ENCODE measurements at places on chromosomes 11 and 22. TPM values are rescaled to one million over a fixed set of nuclear protein-coding genes. Genes with fewer than 3 reads are reported as not detected.

DNA sequence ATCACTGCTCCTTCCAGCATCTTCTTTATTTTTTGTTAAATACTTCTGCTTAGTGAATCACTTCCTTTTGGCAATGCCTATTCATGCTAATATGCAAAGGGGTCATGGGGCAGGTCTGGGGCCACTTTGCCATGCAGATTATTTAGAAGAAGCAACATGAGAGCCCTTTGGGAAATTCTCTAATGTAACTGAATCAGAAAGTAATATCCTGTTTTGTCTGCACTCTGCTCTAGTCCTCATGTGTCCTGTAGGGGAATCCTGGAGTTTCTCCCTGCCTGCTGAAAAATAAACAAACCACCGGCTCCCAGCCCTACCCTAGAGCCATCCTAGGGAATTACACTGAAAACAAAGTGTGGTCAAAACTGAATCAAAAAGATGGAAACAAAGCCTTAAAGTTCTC is 176.5 kb upstream of the POU2AF2 start:
- no peak for DNase-seq

DNA sequence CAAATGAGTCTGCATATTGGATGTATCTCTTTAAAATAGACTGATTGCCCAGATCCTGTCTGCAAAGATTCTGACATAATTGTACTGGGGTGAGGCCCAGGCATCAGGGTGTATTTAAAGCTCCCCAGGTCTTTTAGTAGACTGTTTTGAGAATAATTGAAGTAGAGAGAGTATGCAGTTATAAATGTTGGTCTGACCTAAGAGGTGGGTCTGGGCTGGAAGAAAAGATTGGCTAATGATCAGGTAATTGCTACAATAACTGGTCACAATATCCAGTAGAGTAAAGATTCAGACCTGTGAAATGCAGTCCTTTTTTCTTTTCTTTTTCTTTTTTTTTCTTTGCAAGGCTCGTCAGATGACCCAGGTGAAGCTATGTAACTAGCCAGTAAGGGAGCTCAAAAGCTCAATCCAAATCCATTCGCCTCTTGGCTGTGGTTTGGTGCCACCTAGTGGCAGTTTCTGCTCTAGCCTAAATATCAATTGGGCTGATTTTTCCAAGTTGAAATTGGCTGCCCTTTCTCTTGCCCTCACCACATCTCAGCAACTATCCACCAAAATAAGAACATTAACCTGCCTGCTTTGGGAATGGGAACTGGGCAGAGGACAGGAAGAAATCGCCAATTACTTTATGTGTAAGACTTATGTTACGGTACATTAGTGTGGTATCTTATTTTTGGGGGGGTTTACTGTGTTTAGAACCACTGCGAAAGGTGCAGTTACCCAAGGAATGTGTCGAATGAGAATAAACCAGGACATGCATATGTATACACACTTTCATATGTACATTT is 45.9 kb downstream of the ZNF143 start:
- DNase-seq = no peak

- peak; percentile 89 for DNase-seq
These were observed 150.1 kb upstream of the UBASH3B start for GRCh38 chr11:122505304-122506006.

DNA sequence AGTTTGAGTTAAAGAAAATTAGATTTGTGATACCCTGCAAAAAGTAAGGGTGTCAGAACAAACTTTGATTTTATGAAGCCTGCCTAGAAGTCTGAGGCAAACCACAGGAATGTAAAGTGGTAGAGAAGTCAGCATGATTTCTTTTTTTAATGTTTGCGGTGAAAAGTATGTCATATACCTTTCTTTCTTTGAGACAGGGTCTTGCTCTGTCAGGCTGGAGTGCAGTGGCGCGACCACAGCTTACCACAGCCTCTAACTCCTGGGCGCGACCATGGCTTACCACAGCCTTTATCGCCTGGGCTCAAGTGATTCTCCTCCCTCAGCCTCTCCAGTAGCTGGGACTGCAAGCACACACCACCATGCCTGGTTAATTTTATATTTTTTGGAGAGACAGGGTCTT is 4.7 kb downstream of the API5 start:
- no peak for DNase-seq

DNA sequence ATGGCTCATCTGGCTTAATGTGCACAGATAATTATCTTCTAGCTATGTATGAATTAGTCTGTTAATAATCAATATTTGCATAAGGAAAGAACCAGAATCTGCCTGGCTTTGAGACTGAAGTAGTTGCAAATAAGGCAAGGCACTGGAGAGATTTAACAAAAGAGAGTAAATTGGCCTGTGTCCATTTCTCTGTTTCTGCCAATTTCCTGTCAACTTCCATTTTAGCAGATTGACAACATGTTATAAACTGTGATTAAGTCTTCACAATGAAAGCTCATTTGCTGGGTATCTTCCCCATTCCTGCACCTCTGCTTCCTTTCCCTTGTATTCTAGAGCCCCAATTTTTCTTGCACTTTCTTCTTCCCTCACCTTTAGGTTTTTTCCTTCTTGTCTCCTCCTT is 5.3 kb upstream of the TMEM123 start:
- no peak for DNase-seq

- DNase-seq = peak; percentile 94
These were observed 6.4 kb upstream of the IFITM3 start for GRCh38 chr11:326842-327580.

DNA sequence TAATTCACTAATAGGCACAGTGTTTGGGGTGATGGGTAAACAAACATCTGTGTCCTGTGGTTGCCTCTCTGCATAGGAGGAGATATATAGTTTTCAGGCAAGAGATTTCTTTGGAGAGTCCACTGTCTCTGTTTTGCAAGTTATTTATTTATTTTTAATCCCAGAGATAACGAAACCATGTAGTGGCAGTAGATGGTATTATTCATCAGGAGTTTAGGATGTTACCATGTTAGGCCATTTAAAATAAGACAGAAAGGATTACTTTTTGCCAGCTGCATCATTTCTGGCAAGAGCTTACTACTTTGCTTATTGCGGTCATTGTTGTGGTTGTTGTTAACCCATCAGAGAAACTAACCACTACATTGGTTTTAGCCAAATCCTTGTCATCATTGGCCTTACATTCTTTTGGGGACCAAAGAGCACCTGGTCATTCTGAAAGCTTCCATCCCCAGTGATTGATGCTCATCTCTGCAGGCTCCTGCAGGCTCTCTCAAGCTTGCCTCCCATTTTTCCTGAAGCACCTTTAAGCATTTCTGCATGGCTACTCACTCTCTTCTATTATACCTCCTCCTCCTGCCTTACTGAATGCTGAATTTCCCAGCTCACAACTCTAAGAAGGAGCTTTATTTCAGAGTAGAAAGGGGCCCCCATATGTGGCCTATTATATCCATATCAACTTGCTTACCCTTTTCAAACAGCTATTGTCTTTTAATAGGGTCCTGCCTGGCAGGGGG is 84.4 kb downstream of the CSTPP1 start:
- no peak for DNase-seq

DNA sequence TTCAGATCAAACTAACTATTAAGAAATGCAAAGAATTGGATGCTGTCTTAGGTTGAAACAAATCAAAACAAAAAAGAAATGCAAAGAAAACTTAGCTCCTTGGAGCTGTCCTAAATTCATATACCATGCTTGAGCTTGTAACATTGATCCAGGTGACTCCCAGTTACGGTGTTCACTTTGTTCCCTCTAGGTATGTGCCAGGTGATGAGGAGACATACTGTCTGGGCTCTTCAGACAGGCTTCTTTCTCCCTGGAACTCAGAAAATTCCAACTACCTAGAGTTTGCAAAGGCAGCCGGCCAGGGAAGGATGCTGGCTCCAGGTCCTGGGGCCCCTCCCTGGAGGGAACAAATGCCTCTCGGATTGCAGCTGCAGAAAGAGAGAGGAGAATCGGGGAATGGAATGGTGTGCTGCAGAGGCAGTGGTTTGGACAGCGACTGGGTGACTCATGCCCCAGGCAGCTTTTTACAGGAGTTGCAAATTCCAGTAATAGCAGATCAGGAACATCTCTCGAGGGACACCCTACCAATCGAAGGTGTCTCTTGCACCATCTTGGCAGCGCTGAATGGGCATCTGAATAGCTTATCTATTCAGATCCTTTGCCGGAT is 12.3 kb upstream of the ASPHD2 start:
- no peak for DNase-seq

DNA sequence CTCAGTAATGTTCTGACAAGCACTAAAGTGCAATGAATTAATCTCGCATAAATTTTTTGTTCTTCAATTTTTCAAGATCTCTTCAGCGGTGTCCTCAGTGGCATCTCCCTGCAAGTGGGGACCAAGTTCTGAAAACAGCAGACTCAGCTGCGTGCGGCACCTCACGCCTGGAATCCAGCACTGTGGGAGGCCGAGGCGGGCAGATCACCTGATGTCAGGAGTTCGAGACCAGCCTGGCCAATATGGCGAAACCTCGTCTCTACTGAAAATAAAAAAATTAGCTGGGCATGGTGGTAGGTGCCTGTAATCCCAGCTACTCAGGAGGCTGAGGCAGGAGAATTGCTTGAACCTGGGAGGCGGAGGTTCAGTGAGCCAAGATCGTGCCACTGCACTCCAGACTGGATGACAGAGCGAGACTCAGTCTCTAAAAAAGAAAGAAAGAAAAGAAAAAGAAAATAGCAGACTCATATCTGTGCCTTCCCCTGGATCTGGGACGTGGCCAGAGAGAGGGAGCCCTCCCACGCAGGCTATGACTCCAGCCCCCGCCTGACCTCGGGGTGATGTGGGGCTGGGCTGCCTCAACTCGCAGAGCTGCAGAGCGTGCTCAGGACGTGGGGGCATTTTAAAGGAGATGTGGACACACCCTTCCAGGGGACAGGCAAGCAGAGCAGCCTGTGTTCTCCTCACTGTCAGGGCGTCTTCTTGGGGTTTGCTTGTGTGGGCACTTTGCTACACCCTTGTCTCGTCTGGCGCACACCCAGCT is 346.6 kb downstream of the BRD1 start:
- DNase-seq = peak; percentile 64

GRCh38 chr11:66271816-66272215 is 3.4 kb downstream of the RAB1B start:
- no peak for DNase-seq

GRCh38 chr22:18975434-18976196 is 39.5 kb upstream of the PRODH start:
- DNase-seq = no peak

- DNase-seq = no peak
These were observed 25.7 kb downstream of the SGSM1 start for GRCh38 chr22:24831687-24832086.

GRCh38 chr22:45574069-45574703 is 71.5 kb downstream of the FBLN1 start:
- DNase-seq = no peak

- DNase-seq = no peak
These were observed 214.1 kb downstream of the FAM76B start for GRCh38 chr11:95575517-95575916.

DNA sequence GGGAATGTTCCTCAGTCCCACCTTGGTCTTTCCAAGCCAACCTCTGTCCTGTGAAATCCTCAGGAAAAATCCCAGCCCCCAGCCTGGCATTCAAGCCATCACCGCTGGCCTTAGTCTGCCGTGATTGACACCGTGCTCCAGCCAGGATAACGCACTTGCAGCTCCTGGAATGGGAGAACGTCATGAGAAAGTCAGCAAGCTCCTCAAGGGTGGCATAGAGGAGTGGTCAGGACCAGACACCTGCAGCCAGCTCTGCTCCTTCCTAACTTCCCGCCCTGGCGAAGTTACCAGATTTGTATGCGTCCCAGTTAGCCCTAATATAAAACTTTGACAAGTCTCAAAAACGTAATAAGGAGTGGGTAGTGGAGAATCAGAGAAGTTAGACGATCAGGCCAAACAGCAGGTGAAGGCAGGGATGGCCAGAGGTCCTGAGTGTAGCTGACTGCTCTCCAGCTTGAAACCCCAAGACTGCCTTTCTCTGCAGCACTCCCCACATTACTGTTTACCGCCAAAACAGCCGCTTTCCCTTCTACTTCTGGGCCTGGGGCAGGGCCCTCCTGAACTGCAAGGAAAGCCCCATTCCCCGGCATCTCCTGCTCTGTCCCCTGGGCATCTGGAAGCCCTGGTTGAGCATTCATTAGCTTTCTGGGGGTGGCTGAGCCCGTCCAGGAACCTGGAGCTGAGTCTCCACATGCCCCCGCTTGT is 1.3 kb upstream of the DKK3 start:
- no peak for DNase-seq

GRCh38 chr22:26766510-26767350 is 109.3 kb downstream of the MIAT start:
- DNase-seq = no peak

- no peak for DNase-seq
These were observed 113.5 kb downstream of the SOX6 start for GRCh38 chr11:16242806-16243205.

- DNase-seq = no peak
These were observed 108.8 kb upstream of the CD44 start for GRCh38 chr11:35029979-35030682.

DNA sequence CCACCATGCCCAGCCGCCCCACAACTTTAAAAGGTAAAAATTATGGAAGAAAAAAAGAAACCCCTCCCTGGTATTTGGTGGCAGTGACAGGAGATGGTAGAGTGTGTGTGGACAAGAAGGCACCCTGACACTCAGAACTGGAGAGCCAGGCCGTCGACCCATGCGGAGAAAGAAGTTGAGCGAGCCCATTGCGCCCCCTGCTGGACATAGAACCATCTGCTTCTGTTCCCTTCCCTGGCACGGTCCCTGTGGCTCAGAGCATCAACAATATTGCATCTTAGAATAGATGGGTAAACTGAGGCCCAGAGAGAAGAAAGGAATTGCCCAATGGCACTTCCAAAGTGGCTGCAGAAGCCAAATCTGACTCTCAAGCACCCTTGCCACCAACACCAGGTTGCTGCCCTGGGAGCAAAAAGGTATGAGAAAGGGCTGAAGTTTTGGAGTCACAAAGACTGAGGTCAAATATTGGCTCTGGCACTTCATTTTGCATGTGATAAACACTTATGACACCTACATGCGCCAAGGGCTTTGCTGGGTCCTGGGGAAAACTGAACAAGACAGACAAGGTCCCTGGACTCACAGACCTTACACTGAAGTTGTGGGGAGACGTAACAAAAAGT is 8.6 kb downstream of the MRPL11 start:
- DNase-seq = no peak

DNA sequence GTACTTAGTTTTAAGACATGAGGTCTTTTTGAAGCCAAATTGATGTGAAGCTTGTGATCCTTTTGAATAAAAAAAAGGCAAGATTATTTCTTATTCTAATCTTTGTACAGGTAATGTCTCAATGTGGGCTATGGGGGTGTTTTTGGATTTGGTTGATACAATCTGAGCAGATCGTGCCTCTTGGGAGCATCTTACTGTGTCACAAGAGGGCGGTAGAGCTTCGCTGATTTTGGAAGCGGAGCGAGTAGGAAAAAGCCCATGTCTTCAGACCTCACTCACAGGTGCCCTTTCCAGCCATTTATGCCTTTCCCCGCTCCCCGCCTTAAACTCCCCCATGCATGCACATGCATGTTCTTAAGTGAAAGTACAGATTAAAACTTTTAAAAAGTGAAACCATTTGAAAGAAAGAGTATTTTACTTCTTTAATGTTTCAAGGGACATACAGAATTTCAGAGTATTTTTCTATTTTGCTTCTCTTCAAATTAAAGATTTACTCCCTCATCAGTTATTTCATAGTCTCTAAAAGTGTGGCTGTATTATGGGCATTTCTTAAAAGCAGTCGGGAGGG is 18.8 kb downstream of the DDX25 start:
- no peak for DNase-seq

Gene OR52I1
- total RNA-seq = not detected

Gene AAMDC
- 49.1 TPM for total RNA-seq

Gene OR8G1
- total RNA-seq = not detected

Gene ARHGAP32
- total RNA-seq = 17.1 TPM

Gene CCDC73
- not detected for total RNA-seq

Gene MCAM
- total RNA-seq = 550 TPM

Gene UBQLNL
- 0.19 TPM for total RNA-seq

Gene RASGRP2
- total RNA-seq = 22.0 TPM

Gene RRM1
- 24.5 TPM for total RNA-seq
